Thymus (tissue), 14 donors: ENCODE measurements at places on chromosomes 12 and 14. TPM values are rescaled to one million over a fixed set of nuclear protein-coding genes. Genes with fewer than 3 reads are reported as not detected.
A peak's percentile ranks its signal among the peaks of the same experiment; 100 is the strongest.

The POTEM gene
- polyA plus RNA-seq, result not detected

The TMEM229B gene
- polyA plus RNA-seq, result 6.6 TPM

The TEX52 gene
- not detected for polyA plus RNA-seq

The SLC25A47 gene
- polyA plus RNA-seq, result 0.09 TPM

DNA sequence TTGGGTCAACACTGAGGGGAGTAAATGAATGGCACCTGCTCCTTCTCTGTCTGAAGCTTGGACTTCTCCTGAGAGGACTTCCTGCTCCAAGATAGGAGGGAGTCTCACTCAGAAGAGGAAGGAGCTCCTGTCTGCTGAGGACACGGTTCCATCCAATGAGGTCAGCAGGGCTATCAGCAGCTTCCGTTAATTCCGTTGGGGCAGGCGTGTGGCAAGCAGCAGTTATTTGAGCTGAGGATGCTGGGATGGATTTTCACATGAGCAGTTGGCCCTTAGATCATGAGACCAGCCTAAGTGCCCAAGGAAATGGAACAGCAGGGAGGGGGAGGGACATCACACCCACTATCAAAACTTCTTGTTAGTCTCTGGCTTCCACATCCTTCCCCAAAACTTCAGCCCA lies 159.0 kb upstream of the PZP start:
- DNase-seq, result no peak

DNA sequence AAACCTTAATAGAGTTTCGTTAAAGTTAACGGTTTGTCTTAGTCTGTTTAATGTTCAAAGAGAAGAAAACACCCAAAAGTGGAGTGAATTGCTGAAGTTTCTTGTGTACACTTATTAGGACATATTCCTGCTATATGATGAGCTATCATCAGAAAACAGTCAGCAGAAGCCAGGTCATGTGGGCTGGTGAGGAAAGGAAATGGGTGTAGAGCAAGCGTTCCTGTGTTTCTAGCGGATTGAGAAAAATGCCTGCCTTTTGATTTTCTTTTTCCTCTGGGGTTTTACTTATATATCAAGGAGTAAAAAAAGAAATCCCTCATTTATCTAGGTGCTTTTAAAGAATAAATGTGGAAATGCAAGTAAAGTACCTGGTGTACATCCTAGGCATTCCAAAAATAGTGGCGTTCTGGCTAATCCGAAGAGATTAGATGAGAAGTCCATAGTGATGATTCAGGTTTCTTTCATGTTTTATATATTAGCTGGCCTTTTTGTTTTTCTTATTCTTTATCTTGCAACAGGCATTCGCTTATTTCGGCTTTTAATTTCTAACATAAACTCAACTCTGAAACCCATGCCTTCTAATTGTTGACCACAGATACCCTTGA lies 50.7 kb downstream of the FLRT2 start:
- DNase-seq, result no peak

GRCh38 chr14:20486684-20487395 lies 17.6 kb downstream of the PNP start:
- DNase-seq, result no peak

- DNase-seq, result no peak
Observed at GRCh38 chr12:5907807-5908206, 37.3 kb downstream of the ANO2 start.

DNA sequence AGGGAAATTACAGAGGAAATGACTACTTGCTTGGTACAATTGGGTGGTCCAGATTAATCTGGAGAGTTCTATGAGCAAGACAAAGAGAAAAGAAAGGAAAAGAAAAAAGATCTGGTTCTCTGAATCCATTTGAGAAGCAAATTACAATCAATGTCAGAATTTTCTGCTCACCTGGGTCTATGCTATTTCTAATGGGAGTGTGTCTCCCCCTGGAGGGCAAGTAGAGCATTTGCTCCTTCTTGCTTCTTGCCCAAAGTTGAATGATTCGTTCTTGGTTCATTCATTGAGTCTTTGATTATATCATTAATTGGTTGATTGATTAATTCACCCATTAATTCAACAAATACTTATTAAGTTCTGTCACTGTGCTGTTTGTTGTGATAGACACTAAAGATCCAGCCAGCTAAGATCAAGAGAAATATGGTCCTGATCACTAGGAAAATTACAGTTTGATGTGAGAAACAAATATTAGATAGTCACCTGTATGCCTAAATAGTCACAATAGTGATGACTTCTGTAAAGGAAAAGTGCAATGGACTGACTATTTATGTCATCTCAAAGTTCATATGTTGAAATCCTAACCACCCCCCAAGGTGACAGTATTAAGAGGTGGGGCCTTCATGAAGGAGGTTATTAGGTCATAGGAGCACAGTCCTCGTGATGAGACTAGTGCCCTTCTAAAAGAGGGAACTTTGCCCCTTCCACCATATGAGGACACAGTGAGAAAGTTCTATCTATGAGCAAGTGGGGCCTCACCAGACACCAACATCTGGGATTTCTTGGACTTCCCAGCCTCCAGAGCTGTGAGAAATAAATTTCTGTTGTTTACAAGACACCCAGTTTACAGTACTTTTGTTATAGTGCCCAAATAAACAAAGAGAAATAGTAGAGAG lies 8.0 kb upstream of the ASB8 start:
- DNase-seq, result peak; percentile 19

GRCh38 chr14:91998667-91999570 lies 40.9 kb downstream of the TRIP11 start:
- no peak for DNase-seq

DNA sequence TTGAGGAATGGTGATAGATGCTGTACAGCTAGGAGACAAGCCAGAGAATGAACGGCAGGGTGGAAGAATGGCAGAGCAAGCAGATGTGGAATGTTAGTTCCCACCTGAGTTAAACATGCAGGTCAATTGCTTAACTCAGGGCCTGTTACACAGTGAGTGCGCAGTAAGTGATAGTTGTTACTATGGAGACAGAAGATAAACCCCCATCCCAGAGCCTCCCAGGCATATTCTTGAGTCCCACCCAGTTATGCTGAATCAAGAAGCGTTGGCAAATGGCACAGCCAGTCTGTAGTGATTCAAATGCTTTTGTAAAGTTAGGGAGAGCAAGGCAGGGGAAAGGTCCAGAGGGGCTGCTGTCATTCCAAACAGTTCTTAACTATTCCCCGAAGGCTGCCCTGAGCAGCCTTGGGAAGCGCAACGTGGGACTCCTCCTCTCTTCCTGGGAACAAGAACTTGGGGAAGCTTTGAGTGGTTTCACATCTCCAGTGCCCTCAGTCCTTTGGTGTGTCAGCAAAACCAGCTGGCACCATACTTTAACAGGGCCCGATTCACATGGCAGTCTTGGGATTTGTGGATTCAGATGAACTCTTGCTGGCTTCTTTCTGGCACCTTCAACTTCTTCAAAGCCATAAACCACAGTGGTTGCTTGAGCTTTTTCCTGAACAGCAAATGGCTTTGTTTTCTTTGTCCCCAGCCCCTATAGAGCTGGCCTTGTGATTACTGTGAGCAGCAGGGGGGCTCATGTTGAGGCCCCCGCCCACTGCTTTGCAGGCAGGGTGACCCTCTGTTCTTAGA lies 66.4 kb downstream of the PPM1A start:
- DNase-seq, result no peak
